ENCODE measurements at places on chromosomes 11 and 22.

DNA sequence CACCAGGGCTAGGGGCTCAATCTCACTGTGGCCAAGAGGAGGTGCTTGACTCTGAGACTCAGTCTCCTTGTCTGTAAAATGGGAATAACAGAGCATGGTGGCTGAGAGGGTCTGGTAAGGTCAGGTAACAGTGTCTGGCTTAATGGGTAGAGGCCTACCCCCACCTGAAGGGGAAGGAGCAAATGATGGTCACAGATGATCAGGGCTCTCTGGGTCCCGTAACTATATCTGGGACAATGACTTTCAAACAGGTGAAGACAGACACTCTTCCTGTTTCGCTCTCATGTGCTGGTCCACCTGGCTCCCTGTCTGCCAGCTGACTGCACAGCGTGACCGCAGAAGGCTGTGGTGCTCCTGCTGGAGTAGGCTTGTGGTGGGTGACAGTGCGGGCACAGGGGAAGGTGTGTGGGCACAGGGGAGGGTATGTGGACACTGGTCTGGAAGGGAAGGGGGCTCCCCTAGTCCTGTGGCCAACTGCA, 4.0 kb downstream of the A4GALT start:
- DNase-seq: no peak

DNA sequence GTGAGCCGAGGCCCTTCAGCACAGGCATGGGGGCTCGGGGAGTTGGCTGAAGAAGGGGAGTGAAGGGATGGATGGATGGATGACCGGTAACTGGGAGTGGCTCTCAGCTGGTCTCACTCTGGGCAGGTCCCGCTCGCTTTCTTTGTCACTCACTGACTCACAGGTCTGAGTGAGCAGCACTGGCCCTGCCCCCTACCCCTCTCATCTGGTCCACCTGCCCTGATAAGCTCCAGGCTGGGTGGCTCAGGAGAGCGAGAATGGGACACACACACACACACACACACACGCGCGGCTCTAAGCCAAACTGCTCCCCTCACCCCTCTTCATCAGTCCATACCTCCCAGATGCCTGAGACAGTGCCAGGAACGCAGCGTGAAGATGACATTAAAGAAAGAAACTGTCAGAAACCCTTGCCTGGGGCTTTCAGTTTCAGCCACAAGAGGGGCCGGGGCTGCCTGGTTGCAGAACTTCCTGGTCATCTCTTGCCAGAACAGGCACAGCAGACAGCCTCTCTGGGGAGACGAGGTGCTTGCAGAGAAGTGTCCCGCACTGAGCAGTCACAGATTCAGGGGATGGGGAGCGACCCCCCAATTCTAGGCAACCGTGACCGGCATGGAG, 16.5 kb upstream of the SHISAL1 start:
- DNase-seq: no peak

- no peak for DNase-seq
Measured at GRCh38 chr22:20865875-20866445, 7.2 kb downstream of the SNAP29 start.

DNA sequence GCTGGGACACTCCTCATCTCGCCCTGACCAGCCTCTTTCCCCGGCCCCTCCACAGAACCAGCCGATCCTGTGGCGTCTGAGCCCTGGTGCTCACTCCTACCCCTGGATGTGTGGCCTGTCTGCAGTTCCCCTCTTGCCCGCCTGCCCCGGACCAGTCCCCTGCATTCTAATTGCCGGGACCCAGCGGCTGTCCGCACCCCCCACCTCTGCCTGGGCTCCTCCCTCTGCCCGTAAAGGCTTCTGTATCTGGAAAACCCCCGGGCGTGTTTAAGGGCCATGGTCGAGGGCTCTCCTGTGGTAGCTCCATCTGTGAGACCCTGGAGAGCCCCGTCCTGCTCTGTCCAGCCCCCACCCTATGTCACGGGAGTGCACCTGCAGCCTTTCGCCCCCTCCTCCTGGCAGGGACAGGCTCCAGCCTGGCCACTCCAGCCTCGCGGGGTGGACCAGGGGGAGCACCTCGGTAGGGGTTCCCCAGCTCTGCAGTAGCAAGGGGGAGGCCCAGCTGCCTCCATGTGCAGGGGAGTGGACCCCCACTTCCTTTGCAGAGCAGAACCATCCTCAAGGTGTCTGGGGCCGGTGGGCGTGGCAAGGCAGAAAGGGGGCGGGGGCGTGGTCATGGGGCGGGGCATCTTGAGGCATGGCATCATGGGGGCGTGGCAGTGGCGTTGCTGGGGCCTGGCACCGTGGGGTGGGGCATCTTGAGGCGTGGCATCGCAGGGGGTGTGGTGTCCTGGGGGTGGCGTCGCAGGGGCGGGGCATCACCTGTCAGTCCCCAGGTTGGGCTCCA, 430.4 kb downstream of the TBC1D22A start:
- DNase-seq: no peak

DNA sequence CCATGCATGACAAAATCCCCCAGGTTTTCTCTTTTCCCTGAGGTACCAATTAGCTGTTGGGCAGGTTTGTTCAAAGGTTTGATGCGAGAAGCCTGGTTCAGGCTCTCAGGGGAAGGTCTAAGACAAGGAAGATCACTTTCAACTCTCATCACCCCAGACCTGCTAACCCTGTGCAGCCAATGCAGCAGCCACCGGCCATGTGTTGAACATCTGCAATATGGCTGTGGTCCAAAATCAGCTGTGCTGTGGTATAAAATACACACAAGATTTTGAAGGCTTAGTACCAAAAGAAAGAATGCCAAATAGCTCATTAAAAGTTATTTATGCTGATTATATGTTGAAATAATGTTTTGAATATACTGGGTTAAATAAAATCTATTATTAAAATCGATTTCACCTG, 58.5 kb downstream of the SMCO4 start:
- no peak for DNase-seq

DNA sequence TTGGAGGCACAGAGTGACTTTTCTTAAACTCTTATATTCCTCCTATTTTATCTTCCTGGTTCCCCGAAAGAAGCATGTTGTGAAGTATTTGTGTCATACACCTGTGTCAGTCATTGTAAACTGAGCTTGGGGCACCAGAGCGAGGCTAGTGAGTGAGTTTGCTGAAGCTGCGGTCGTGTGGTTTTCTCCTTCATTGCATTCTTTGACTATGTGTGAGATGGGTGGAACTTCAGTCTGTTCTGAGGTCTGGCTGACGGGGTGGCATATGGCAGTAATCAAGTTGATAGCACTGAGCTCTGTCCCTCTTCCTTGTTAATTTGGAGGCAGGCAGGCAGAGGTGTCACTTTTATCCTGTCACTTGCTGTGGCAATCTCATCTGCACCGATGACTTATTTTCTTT, 4.2 kb downstream of the VPS26B start:
- no peak for DNase-seq

DNA sequence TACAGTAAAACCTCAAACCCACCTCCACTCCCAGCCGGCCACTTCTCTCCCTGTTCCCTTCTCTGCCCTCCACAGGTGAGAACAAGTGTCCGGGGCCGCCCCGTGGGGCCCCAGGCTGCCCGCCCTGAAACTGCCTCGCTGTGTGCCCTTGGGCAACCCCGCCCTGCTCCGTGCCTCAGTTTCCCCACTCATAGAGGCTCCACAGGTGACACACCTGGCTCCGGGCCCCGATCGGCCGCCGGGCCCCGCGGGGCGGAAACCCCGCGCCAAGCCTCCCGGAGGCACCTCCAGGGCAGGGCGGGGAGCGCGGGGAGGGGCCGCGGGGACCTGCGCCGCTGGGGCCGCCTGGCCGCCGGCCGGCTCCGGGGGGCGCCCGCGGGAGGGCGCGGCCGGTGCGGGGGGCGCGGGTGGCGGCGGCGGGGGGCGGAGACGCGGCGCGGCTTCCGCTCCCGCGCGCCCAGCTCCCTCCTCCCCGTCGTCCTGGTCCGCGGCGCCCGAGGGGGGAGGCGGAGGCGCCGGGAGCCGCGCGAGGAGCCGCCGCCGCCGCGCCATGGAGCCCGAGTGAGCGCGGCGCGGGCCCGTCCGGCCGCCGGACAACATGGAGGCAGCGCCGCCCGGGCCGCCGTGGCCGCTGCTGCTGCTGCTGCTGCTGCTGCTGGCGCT, at the start of gene LRP5:
LRP5 (plus strand) TSS at position 475 of the 663 bp plus-strand sequence; CDS start at position 599, 124 bp downstream.
- no peak for DNase-seq

- no peak for DNase-seq
Measured at GRCh38 chr11:26286472-26287066, 45.4 kb upstream of the ANO3 start.

DNA sequence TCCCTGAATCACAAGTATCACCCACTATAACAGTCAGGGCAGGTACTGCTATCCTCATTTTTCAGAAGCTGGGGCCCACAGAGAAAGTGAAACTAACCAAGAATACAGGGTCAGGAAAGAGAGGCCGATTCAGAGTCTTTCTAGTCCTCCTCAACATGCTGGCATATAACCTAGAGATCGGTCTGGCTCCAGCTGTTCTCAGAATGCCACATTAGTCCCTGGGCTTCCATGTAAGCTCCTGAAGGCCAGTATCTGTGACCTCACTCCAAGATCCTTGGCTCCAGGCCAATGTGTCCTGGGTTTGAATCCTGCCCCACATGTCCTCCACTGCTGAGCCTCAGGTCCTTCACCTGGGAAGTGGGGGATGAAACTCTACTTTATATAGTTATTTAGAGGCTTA, 50.4 kb downstream of the TENM4 start:
- no peak for DNase-seq

DNA sequence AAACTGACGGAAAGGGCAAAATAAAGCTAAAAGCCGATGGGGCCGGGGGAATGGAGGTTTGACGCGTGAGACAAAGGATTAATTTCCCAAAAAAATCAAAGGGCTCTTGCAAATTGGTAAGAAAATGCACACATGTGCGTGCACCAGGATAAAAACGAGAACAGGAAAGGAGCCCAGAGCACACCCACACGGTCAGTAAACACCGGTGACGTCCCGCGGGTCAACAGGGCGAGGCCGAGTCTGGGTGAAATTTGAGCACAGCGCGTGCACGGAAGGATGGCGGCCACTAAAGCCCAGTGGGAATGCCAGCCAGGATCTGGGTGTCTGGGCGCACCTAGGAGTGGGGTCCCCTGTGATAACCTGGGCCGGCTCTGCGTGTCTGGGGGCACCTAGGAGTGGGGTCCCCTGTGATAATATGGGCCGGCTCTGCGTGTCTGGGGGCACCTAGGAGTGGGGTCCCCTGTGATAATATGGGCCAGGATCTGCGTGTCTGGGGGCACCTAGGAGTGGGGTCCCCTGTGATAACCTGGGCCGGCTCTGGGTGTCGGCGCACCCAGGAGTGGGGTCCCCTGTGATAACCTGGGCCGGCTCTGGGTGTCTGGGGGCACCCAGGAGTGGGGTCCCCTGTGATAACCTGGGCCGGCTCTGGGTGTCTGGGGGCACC, 44.4 kb downstream of the BRSK2 start:
- DNase-seq: no peak

DNA sequence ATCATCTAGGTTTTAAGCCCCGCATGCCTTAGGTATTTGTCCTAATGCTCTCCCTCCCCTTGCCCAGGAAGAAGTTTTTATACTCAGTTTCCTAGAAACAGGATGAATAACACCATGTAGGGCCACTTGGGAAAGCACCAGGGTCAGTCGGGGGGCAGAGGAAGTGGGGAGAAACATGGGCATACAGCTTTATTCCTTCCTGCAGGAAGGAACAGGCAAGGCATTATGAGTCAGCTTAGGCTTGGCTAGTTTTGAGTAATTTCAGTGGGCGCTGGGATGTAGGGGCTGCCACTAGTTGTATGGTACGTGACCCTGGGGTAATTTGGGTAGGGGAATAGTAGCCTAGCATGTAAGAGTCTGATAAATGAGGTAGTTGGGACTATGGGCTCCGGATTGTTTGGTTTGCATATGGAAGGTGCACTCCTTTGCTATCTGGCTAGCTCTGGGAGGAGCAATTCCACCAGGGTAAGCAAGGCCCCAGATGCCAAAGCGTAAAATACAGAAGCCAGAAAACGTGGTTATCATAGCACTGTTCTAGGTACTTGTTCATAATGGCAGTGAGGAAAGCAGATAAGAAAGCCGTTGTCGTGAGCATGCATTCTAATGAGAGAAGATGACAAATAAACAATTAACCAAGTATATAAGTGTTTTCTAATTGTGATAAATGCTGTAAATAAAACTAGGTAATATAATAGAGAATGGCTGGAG, 24.8 kb downstream of the ACER3 start:
- no peak for DNase-seq

- DNase-seq: no peak
Measured at GRCh38 chr11:6630632-6631291, 11.5 kb upstream of the TPP1 start.

DNA sequence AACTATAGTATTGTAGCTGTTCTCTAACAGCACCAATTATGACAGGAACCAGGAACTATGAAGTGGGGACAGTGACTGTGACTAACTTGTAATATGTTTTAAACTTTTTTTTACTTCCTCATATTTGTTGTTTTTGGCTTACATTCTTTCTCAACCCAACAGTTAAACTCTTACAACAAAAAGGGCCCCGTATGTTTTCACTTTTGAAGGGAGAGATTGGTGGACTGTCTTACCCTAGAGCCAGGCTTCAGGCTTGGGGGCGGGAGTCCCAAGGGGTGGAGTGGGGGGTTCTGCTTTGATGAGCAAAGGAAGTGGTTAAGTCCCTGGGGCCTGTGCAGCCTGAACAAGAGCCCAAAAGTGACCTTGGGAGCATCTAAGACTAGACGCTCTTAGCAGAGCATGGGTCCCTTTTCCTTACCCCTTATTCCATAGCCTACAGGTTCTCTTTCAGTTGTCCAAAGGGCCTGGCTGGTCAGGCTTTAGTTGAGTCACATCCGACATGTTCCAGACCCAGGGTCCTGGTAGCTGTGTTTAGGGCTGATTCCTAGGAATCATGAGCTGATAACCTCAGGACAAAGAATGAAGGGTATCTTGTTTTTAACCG, 38.8 kb downstream of the STIM1 start:
- no peak for DNase-seq

DNA sequence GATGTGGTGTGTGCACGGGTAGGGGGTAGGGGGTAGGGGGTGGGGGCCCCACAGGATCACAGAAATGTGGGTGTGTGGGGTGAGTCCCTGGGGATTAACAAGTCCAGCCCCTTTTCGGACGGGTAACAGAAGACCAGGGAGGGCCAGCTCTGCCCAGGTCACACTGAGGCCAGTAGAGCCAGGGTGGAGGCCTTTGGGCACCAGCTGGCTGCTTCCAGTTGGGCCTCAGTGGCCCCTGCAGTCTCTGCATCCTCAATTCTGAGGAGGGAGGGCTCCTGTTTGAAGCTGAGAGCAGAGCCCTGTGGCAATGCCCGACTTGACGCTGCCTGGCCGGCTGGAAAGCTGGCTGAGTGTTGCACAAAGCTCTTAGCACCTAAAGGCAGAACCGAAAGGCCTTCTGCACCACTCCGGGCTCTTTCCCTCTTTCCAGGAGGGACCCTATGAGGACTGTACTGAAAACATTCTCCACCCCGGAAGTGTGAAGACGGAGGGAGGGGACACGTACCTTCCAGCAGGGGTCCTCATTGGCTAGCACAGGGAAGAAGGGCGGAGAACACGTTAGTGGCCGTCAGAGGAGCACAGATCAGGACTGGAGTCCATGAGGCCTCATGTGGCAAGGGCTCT, 120.4 kb downstream of the PHF21B start:
- DNase-seq: no peak

All from activated CD8-positive, alpha-beta memory T cell treated with anti-CD3 and anti-CD28 coated beads for 1 hour (primary cell).